ENCODE measurements at places on chromosomes 6 and 20. TPM values are rescaled to one million over a fixed set of nuclear protein-coding genes. Genes with fewer than 3 reads are reported as not detected.

GRCh38 chr20:15439551-15439950 lies 1102.1 kb upstream of the FLRT3 start:
- H3K4me3 ChIP-seq: no peak overlapping the region
- DNase-seq: no peak
- no peaks in the 10 kb centered on the region for H3K4me1 ChIP-seq
- no peaks in the 10 kb centered on the region for H3K36me3 ChIP-seq

- no peak for DNase-seq
- H3K4me3 ChIP-seq: no peak overlapping the region
- H3K4me1 ChIP-seq: no peaks in the 10 kb centered on the region
- no peak overlapping the region for H3K27ac ChIP-seq
- H3K27me3 ChIP-seq: no peaks in the 10 kb centered on the region
- no peaks in the 10 kb centered on the region for H3K36me3 ChIP-seq
Measured at GRCh38 chr20:1045860-1046418, 43.8 kb upstream of the RSPO4 start.

GRCh38 chr6:32271429-32271828 lies 47.6 kb upstream of the NOTCH4 start:
- no peaks in the 10 kb centered on the region for H3K36me3 ChIP-seq
- H3K4me3 ChIP-seq: no peak overlapping the region
- no peaks in the 10 kb centered on the region for H3K27me3 ChIP-seq
- no peaks in the 10 kb centered on the region for H3K4me1 ChIP-seq
- no peak for DNase-seq

- no peaks in the 10 kb centered on the region for H3K4me1 ChIP-seq
- H3K27ac ChIP-seq: no peak overlapping the region
- no peaks in the 10 kb centered on the region for H3K36me3 ChIP-seq
Measured at GRCh38 chr20:61299618-61300017, 47.6 kb downstream of the CDH4 start.

- no peak for DNase-seq
- H3K4me3 ChIP-seq: no peak overlapping the region
- H3K4me1 ChIP-seq: no peaks in the 10 kb centered on the region
- H3K27ac ChIP-seq: no peak overlapping the region
Measured at GRCh38 chr6:83948851-83949250, 84.7 kb upstream of the MRAP2 start.

ZNF451 gene
- 132 TPM for total RNA-seq

TCF21 gene
- not detected for total RNA-seq

TPBG gene
- 0.36 TPM for total RNA-seq

PABPC1L gene
- 22.8 TPM for total RNA-seq

COL9A3 gene
- not detected for total RNA-seq
